ENCODE measurements at places on chromosomes 12 and 14. TPM values are rescaled to one million over a fixed set of nuclear protein-coding genes. Genes with fewer than 3 reads are reported as not detected.

DNA sequence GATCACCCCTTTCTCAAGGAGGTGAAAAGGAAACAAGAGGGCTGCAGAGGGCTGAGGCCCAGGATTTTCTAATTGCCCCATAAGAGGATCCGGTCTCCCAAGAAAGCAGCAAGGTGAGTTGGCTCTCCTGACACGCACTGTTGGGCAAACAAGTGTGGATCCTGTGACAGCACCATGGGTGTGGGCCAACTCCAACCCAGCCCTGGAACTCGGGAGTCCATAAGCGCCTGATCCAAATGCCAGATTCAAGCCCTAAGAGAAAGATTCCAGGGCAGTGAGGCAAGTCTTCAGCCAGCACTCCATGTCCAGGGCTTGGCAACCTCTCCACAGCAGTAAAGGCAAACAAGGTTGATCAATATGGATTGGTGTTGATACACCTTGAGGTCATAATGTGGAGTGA is 33.1 kb downstream of the KCNA5 start:
- no peaks in the 10 kb centered on the region for H3K27me3 ChIP-seq
- no peaks in the 10 kb centered on the region for H3K4me1 ChIP-seq
- no peaks in the 10 kb centered on the region for H3K36me3 ChIP-seq
- no peak overlapping the region for H3K4me3 ChIP-seq
- H3K27ac ChIP-seq = no peak overlapping the region

- peaks cover 13% of the 10 kb centered on the region for H3K36me3 ChIP-seq
- H3K4me3 ChIP-seq = no peak overlapping the region
Measured at GRCh38 chr12:109559601-109560000, 13.7 kb downstream of the MMAB start.

The CHFR gene
- total RNA-seq = 51.9 TPM

GRCh38 chr12:49987625-49988303 is 15.0 kb downstream of the AQP6 start:
- H3K27ac ChIP-seq = no peak overlapping the region
- DNase-seq = no peak
- no peaks in the 10 kb centered on the region for H3K4me1 ChIP-seq
- H3K36me3 ChIP-seq = peaks cover 39% of the 10 kb centered on the region

The LGR5 gene
- total RNA-seq = 0.09 TPM

The PABPN1 gene
- 331 TPM for total RNA-seq

GRCh38 chr12:97556302-97556779 is 93.7 kb downstream of the RMST start:
- no peak for DNase-seq
- no peak overlapping the region for H3K27ac ChIP-seq
- peaks cover 11% of the 10 kb centered on the region for H3K36me3 ChIP-seq
- no peak overlapping the region for H3K4me3 ChIP-seq
- no peaks in the 10 kb centered on the region for H3K27me3 ChIP-seq

- no peaks in the 10 kb centered on the region for H3K27me3 ChIP-seq
- H3K27ac ChIP-seq = no peak overlapping the region
- peak overlapping the region; percentile 72 for H3K4me3 ChIP-seq
- H3K4me1 ChIP-seq = no peaks in the 10 kb centered on the region
- H3K36me3 ChIP-seq = no peaks in the 10 kb centered on the region
Measured at GRCh38 chr12:3752096-3752709, 706 bp downstream of the CRACR2A start.

GRCh38 chr12:56224954-56225353 is 812 bp downstream of the NABP2 start:
- peak overlapping the region; percentile 78 for H3K4me3 ChIP-seq
- no peak overlapping the region for H3K27ac ChIP-seq
- H3K4me1 ChIP-seq = peaks cover 2% of the 10 kb centered on the region

The PLCZ1 gene
- total RNA-seq = not detected

GRCh38 chr14:61750708-61751474 is 11.3 kb upstream of the SNAPC1 start:
- peak overlapping the region; percentile 84 for H3K4me3 ChIP-seq
- DNase-seq = peak; percentile 83
- peaks cover 36% of the 10 kb centered on the region for H3K36me3 ChIP-seq
- no peak overlapping the region for H3K27ac ChIP-seq
- H3K27me3 ChIP-seq = no peaks in the 10 kb centered on the region

DNA sequence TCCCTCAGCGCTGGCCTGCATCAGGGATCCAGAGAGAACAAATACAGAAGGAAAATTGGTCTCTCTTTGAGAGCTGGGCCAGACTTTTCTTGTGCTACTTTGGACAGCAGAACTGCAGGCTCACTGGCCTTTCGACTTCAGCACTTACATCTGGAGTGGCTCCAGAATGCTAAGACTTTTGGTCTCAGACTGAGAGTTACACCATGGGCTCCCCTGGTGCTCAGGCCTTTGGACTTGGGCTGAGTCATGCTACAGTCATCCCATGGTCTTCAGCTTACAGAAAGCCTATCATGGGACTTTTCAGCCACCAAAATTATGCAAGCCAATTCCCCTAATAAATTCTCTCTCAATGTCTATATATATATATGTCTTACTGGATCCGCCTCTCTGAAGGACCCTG is 9.0 kb upstream of the CD163 start:
- H3K4me3 ChIP-seq = no peak overlapping the region
- H3K27me3 ChIP-seq = no peaks in the 10 kb centered on the region
- peaks cover 6% of the 10 kb centered on the region for H3K36me3 ChIP-seq
- H3K27ac ChIP-seq = no peak overlapping the region
- no peaks in the 10 kb centered on the region for H3K4me1 ChIP-seq

GRCh38 chr14:21917699-21918436 is 244.2 kb upstream of the OR4E1 start:
- H3K27me3 ChIP-seq = no peaks in the 10 kb centered on the region
- H3K27ac ChIP-seq = no peak overlapping the region
- H3K36me3 ChIP-seq = no peaks in the 10 kb centered on the region
- no peak overlapping the region for H3K4me3 ChIP-seq

DNA sequence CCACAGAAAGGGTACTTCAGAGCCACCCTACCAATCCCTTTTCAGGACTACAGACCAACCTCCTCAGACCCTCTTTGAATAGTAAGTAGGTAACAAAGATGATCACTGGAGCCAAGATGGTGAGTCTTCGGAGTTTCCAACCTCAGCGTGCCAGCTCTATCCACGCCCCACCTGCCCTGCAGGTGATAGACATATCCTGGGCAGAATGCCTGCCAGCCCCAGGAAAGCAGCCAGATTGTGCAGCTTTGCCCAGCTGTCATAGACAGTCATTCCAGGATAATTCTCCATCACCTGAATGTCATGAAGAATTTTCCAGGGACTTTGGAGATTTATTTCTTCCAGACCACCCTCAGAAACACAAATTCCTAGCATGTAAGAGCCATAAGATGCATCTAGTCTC is 434.4 kb downstream of the RGS6 start:
- H3K27ac ChIP-seq = no peak overlapping the region
- H3K36me3 ChIP-seq = no peaks in the 10 kb centered on the region
- DNase-seq = no peak
- H3K4me1 ChIP-seq = no peaks in the 10 kb centered on the region
- H3K27me3 ChIP-seq = no peaks in the 10 kb centered on the region

- H3K36me3 ChIP-seq = peaks cover 11% of the 10 kb centered on the region
- DNase-seq = no peak
- no peaks in the 10 kb centered on the region for H3K4me1 ChIP-seq
- no peaks in the 10 kb centered on the region for H3K27me3 ChIP-seq
- no peak overlapping the region for H3K27ac ChIP-seq
- no peak overlapping the region for H3K4me3 ChIP-seq
Measured at GRCh38 chr12:9319044-9319841, 111.0 kb upstream of the PZP start.

GRCh38 chr12:62519043-62519442 is 52.4 kb downstream of the MON2 start:
- H3K36me3 ChIP-seq = peaks cover 6% of the 10 kb centered on the region
- no peaks in the 10 kb centered on the region for H3K4me1 ChIP-seq
- DNase-seq = no peak
- H3K27ac ChIP-seq = no peak overlapping the region

- no peaks in the 10 kb centered on the region for H3K36me3 ChIP-seq
- no peak for DNase-seq
- H3K4me1 ChIP-seq = peaks cover 4% of the 10 kb centered on the region
- no peaks in the 10 kb centered on the region for H3K27me3 ChIP-seq
- no peak overlapping the region for H3K27ac ChIP-seq
Measured at GRCh38 chr14:77375164-77375950, 1.5 kb downstream of the TMED8 start.

The SLC6A12 gene
- total RNA-seq = 0.20 TPM

DNA sequence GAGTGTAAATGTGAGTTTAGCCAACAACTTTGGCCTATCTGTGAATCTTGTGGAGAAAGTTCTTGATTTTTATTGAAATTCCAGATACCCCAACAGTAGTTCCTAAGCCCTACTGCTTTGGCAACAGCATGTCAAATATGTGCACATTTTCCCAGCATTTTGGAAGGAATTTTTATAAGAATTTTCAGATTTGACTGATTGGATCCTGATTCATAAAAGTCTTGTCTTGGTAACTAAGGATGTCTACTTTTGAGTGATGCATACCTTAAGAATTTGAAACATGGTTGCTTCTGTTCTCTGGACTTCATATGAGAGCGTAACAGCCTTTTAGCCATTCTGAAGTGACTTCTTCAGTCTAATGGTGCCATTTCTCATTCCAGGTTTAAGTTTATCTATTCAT is 106.7 kb downstream of the ANO4 start:
- no peak for DNase-seq
- no peak overlapping the region for H3K4me3 ChIP-seq
- no peak overlapping the region for H3K27ac ChIP-seq
- no peaks in the 10 kb centered on the region for H3K36me3 ChIP-seq
- no peaks in the 10 kb centered on the region for H3K4me1 ChIP-seq
- H3K27me3 ChIP-seq = no peaks in the 10 kb centered on the region

DNA sequence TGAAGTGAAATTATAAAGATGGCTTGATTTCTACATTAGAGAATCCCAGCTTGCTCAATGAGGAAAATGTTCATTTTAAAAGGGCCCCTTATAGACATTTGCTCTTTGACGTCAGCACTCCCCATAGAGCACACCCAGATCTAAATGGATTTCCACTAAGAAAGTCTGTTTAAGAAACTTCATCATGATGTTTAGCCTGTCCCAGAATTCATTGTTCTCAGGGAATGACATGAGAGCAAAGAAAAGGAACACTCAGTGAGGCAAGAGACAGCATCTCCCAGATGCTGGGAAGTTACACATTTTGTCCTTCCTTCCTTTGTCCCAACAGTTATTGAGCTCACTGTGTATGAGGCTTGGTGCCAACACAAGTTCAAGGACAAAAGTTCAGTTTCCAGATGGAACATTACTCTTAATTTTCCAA is 4.9 kb downstream of the PHLDA1 start:
- H3K36me3 ChIP-seq = peaks cover 47% of the 10 kb centered on the region
- H3K4me1 ChIP-seq = no peaks in the 10 kb centered on the region
- no peak overlapping the region for H3K27ac ChIP-seq
- H3K27me3 ChIP-seq = no peaks in the 10 kb centered on the region

The INF2 gene
- total RNA-seq = 59.1 TPM

DNA sequence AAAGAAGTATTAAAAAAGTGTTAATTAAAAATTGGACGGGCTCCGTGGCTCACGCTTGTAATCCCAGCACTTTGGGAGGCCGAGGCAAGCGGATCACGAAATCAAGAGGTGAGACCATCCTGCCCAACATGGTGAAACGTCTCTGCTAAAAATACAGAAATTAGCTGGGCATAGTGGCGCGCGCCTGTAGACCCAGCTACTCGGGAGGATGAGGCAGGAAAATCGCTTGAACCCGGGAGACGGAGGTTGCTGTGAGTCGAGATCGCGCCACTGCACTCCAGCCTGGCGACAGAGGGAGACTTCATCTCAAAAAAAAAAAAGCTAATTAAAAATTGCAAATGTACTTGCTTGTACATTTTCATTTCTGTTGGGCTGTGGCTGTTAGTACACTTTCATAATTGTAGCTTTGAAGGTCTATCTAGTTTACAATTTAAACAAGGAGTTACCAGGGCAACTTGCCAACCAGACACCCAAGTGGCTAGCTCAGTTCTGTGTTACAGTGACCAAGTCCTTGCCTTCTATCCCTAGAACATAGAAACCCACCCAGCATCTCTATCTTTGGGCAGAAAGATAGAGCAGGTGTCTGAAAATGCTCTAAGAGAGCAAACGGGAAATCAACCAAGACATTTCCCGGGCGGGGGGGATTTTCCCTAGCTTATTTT is 1.2 kb downstream of the COA8 start:
- no peaks in the 10 kb centered on the region for H3K27me3 ChIP-seq
- H3K4me3 ChIP-seq = peak overlapping the region; percentile 85
- H3K4me1 ChIP-seq = no peaks in the 10 kb centered on the region

DNA sequence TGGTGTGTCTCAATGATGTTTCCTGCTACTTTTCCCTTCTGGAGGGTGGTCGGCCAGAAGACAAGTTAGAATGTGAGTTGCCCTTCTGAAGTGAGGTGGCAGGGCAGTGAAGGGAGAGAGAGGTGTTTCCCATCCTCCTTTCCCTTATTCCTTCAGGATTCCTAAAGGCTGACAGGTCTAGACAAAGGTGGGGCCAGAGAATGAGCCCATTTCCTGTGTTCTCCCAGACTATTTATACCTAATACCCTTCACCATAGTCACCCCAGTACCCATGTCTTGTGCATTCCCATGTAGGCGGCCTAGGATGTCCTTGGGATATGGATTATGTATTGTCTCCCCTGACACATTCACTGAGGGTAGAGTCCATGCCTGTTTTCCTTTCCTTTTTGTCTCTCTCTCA is 7.0 kb downstream of the DGKA start:
- H3K4me3 ChIP-seq = no peak overlapping the region
- no peak for DNase-seq
- no peaks in the 10 kb centered on the region for H3K4me1 ChIP-seq
- no peaks in the 10 kb centered on the region for H3K27me3 ChIP-seq
- no peak overlapping the region for H3K27ac ChIP-seq
